Hepatic stellate cell (primary cell): ENCODE measurements at places on chromosomes 4 and X.

- no peak for DNase-seq
Observed at GRCh38 chr4:25783943-25784342, 78.8 kb downstream of the SEL1L3 start.

DNA sequence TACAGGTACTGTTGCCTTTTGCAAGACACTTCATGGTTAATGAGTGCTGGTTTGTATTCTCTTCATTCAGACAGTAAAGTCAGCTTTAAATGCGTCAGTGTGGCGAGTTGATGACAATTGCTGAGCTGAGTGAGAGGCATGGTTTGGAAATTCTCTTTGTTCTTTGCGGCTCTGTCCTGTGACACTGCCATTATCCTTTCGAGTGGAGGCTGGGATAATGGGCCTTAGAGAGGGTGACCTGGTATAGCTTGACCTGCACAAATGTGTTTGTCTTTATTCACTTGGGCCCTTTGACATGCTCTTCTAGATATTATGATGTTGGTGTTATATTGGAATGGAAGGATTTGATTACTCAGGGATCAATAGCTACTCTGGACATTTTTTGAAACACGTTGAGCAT, 208.5 kb upstream of the FAT1 start:
- DNase-seq = no peak

GRCh38 chr4:140249351-140249750, 95.4 kb upstream of the MAML3 start:
- no peak for DNase-seq

DNA sequence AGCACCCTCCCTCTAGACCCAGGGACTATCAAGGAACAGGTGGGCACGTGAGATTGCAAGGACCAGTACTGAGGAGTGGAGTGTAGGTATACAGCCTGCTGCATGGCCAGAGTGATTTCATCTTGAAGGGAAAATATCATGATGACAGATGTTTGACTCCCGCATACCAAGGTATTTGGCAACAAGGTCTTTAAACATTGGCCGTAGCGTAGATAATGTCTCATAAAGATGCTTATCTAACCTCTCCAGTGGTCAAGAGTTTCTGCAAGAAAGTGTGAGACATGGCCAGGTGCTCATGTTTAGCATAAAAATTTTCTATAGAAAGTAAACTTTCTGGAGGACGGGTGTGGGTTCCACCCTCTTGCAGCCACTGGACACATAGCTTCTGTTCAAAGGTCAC, 18.7 kb upstream of the ZNF630 start:
- no peak for DNase-seq

DNA sequence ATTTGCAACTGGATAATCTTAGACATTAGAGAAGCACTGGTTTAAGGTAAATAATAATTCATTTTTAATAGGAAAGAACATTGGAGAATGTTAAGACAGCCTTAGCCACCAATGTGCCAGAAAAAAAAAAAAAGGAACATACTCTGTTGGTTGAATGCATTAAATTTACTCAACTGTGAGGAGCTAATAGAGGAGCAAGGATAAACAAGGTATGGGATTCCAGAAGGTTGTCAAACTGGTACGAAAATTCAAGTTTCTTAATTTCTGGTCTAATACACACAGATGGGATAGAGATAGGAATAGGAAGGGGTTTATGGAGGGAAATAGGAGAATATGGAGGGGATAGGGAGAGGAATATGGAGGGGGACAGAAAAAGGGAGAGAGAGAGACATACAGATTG, 1096.6 kb downstream of the ARAP2 start:
- DNase-seq = no peak

DNA sequence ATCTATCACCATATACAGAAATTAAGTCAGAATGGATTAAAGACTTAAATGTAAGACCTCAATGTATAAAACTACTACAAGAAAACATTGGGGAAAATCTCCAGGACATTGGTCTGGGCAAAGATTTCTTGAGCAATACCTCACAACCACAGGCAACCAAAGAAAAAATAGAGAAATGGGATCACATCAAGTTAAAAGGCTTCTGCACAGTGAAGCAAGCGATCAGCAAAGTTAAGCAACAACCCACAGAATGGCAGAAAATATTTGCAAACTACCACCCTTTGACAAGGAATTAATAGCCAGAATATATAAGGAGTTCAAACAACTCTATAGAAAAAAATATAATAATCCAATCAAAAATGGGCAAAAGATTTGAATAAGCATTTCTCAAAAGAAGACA, 236.9 kb upstream of the EMCN start:
- no peak for DNase-seq

GRCh38 chr4:71765350-71765749, 18.5 kb downstream of the GC start:
- DNase-seq = no peak

- no peak for DNase-seq
Observed at GRCh38 chrX:49627086-49627777, 28.4 kb downstream of the GAGE1 start.

DNA sequence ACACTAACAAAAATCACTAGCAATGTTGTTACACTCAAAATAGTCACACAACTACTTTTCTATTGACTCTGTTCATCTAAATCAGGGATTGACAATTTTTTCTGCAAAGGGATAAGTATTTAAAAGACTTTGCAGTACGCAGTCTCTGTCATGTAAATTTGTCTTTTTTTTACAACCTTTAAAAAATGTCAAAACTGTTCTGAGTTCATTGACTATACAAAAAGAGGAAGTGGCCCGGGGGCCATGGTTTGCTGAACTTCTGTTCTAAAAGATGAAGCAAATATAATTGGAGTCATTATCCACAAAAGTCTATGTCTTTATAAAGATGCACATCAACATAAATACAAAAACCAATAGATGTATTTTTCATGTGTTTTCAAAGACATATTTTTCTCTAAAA, 1310.3 kb downstream of the RPA4 start:
- DNase-seq = no peak
